ENCODE measurements at places on chromosomes 1 and 21. TPM values are rescaled to one million over a fixed set of nuclear protein-coding genes. Genes with fewer than 3 reads are reported as not detected.

DNA sequence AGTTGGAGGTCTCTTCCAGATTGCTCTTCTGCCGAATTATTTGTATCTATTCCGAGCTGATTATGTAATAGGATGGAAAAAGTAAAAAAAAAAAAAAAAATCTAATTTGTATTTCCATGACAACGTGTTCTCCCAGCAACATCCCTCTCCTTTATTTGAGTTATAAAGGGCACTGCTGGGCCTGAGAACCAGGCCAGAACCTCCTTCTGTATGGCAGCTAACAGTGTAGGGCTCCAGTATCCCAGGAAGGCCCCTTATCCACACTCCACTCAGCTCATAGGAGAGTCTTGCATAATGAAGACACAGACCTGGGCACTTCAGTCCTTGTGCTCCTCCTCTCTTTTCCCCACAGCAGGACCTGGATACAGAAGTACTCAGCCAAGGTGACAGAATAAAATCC lies 3.7 kb upstream of the IPO9 start:
- DNase-seq: no peak

DNA sequence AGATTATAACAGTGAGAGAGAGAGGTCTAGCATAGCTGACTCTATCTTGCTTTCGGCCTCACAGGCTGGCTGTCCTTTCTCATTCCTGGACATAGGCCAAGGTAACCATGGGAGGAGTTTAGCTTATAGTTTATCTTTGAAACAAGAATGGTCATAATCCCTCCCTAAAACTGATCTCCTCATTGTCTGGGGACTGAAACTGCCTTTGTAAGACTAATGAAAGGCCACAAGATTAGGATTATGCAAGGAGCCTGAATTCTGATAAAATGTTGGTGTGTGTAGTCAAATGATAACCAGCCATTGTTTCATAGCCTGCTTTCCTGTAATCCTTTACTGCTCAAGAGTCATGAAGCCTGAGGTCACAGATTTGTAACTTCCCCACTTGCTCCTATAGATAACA lies 131.9 kb upstream of the LYPLAL1 start:
- no peak for DNase-seq

GRCh38 chr1:28258628-28259251 lies 578 bp upstream of the SESN2 start:
- DNase-seq: no peak

GRCh38 chr1:182181167-182181572 lies 119.7 kb upstream of the ZNF648 start:
- DNase-seq: no peak

DNA sequence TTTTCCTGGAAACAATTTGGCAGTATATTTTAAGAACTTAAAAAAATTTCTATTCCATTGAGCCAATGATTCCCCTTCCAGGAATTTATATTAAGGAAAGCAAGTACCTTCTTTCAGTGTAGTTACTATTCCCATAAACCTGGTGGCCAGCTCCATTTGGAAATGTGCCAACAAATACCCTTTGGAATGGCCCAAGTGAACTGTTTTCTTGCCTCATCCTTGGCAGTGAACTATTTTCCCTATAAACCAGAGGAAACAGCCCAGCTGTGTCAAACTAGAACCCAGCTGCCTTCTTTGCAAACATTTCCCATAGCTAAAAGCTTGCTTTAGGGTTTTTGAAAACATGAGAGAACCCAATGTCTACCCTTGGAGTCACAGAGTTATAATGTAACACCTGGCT lies 496.9 kb downstream of the NEGR1 start:
- DNase-seq: no peak

GRCh38 chr1:215497528-215497927 lies 69.6 kb upstream of the KCTD3 start:
- no peak for DNase-seq

DNA sequence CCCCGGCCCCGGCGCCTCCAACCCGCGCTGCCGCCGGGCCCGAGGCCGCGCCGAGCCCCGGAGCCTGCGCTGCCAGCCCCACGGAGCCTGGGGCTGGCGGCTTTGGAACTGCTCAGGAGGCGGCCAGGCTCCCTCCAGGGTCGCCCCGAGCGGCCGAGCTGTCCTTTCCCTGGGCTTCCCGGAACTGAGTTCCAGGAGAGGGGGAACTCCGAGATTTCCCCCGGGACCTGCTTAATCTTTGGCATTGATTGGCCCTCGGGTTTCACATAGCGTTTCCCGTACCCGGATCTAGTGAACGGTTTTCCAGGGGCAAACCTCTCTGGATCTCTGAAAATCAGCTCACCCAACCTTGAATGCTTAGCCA lies 504 bp downstream of the H6PD start:
- peak; percentile 71 for DNase-seq

DNA sequence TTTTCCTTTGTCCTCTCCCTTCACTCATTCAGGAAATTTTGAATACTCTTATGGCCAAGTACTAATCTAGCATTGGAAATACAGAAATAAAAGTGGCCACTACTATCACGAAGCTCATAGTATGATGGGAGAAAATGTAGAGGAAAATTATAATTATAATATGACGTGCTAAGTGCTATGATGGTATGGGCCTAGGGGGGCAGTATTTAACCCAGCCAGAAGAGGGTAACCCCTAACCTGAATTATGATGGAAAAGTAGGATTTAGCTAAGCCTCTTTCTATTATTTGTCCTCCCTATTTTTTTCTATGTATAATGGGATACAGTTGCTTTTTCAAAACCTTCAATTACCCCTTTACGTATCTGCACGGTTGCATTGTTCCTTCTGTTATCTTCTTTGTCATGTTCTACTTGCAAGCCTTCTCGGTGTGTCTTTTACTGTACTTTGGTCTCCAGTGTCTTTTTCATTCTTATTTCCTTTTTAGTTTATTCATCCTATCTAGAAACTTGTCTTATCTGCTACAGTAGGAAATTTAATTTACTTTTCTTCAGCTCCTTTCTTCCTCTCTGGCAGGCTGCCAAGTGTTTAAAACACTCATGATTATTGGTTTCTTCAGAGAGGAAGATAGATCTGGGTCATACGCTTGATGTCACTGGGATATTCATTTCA lies 88.8 kb upstream of the GPR52 start:
- no peak for DNase-seq

COL16A1 gene
- total RNA-seq: 179 TPM

MCOLN2 gene
- 6.5 TPM for total RNA-seq

CDKN2C gene
- total RNA-seq: 17.2 TPM

OLFML3 gene
- total RNA-seq: 46.0 TPM

Data from sciatic nerve (tissue), 2 donors.